Putamen (tissue), 1 donor: ENCODE measurements at places on chromosomes 3 and 15.

GRCh38 chr15:85302271-85302670 is 78.1 kb upstream of the AKAP13 start:
- DNase-seq, result no peak

DNA sequence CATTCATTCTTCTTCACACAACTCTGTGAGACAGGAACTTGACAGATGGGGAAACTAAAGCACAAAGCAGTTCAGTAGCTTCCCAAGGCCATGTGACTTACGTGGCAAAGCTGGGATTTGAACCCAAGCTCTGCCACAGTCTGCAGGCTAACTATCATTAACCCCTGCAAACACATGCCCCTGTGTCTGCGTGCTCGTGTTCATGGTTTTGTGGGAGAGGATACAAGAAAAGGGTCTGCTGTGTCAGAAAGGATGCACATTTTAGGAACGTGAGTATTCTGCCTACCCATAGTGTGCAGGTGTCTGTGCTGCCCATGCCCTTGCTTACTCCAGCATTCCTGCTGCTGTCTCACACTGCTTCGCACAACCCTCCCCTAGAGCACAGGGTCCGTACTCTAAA is 137.0 kb downstream of the CHDH start:
- DNase-seq, result no peak

DNA sequence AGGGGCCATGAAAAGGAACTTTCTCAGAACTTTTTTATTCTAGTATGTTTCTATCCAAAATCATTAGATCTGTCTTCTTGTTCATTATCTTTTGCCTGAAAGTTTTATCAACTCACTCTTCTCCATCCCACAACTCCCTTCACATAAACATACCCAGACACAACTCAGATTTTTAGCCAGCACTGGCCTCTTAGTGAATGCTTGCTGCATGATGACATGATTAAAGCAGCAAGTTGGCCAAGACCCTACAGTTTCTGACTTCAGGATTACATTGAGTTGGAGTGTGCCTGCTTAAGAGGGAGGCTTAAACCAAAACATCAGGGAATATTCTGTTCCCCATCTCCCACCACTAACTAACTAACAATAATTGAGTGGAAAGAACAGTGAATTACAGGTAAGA is 38.1 kb downstream of the PLSCR2 start:
- no peak for DNase-seq

DNA sequence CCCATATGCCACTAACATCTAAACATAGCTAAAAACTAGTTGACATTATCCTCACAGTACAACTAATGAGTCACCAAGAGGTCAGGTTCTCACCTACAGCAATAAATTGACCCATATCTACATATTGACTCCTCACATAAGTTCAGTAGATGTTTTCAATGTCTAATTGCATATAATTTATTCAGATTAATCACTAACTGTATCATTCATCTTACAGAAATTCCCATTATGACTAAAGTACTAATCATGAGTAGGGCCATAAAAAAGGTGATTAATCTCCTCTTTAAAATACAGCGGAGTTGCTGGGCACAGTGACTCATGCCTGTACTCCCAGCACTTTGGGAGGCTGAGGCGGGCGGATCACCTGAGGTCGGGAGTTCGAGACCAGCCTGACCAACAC is 82.4 kb upstream of the ST3GAL6 start:
- DNase-seq, result no peak

DNA sequence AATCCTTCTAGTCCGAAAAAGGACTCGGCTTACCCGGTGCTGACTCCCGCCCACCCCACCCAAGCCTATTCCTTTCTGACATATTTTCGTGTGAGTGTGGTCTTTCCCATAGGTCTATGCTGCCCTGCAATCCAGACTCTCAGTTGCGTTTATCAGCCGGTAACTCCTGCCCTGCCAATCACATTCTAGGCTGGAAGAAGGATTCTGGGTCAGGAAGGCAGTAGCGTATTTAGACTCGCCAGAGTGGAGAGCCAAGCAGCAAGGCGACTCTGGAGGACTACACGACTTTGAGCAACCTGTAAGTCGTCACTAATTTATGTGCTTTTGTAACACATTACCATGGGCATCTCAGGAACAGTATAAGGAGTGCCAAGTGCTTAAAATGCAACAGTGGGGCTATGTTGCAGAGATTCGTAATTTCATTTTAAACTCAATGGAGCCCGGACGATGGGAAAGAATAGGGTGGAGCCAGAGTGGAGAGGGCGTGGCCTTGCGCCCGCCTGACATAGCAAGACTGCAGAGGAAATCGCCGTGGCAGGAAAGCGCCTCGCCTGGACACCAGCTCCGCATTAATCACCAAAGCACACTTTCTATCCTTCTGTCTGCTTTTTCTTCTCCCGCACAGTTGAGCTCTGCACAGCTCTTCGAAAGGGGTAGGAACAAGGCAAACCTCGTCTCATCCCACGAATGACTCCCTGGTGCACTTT is 1044.2 kb downstream of the AGBL1 start:
- no peak for DNase-seq

GRCh38 chr3:99970198-99970597 is 144.1 kb downstream of the FILIP1L start:
- DNase-seq, result no peak

- peak; percentile 42 for DNase-seq
Observed at GRCh38 chr15:101675796-101676582, 23.8 kb upstream of the TM2D3 start.

- no peak for DNase-seq
Observed at GRCh38 chr3:34929036-34929435, 710.3 kb upstream of the ARPP21 start.

DNA sequence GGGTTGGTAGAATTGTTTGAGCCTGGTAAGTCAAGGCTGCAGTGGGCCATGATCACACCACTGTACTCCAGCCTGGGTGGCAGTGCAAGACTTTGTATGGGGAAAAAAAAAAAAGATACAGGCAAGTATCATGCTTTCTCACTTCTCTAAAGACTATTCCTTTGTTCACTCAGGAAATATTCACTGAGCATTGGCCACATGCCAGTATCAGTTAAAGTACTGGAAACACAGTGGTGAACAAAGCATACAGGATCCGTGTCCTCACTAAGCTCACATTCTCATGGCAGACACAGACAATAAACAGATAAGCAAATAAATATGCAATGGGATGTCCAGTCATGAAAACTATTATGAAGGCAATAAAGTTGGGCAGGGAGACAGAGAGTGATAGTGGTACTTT is 5.1 kb upstream of the MTHFS start:
- no peak for DNase-seq

DNA sequence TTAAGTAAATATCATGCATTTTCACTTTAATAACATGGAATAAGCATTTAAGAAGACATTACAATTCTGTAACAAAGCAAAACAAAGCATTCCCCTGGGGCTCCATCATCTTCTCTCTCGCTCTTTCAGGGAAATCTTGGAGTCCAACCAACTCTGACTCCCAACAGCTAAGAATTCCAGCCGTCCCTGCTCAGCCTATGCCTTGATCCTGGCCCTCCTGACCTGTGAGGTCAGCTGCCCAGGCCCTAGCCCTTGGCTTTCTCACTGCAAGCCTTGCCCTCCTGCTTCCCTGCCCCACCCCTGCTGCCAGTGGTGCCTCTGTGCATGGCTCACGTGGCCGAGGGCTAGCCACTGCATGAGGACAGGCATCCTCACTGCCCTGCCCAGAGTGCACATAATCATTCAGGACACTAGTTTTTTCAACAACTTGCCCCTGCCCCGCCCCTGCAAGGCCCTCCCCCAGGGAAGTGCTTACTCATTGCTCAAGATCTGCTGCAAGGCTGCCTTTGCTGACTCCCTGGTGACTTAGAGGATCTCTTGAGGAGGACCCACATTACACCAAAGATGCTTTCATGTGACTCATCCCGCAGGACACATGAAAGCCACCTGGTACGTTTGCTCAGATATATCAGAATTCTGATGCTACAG is 37.6 kb downstream of the MTMR10 start:
- DNase-seq, result no peak

DNA sequence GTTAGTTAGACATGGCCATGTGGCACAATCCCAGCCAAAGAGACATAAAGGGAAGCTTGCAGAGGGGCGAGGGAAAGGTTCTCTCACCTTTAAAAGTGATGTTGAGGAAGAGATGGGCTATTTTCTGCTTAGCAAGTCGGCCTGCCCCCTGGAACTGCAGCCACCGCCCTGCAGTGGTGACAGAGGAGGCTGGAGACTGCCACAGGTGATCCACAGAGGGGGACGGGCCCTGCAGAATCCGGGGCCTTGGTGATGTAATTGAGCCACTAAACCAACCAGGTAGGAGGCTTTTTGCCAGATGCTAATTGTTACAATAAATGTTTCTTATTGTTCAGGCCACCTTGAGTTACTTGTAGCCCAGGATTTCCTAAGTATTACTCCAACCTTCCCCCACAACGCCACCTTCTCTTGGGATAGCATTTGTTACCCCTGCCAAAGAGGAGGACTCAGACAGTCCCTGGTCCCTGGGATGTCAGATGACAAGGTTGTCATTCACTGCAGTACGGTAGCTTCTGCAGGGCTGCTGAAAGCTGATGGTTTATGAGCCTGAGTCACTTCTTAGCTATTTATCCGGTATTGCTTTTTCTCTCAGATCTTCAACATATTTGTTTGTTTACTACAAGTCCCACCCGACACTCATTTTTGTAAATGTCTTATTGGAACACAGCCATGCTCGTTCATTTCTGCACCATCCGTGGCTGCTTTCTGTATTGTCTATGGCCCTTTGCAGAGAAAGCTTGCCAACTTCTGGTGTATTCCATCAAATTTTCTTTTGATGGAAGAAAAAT is 63.3 kb upstream of the SEC61A1 start:
- DNase-seq, result no peak

- peak; percentile 84 for DNase-seq
Observed at GRCh38 chr3:52455283-52456168, at the start of gene NISCH. TSS of gene NISCH (plus strand) at chr3:52455604. CDS start at chr3:52455642, 38 bp downstream.
